ENCODE measurements at places on chromosomes 1 and 21.

DNA sequence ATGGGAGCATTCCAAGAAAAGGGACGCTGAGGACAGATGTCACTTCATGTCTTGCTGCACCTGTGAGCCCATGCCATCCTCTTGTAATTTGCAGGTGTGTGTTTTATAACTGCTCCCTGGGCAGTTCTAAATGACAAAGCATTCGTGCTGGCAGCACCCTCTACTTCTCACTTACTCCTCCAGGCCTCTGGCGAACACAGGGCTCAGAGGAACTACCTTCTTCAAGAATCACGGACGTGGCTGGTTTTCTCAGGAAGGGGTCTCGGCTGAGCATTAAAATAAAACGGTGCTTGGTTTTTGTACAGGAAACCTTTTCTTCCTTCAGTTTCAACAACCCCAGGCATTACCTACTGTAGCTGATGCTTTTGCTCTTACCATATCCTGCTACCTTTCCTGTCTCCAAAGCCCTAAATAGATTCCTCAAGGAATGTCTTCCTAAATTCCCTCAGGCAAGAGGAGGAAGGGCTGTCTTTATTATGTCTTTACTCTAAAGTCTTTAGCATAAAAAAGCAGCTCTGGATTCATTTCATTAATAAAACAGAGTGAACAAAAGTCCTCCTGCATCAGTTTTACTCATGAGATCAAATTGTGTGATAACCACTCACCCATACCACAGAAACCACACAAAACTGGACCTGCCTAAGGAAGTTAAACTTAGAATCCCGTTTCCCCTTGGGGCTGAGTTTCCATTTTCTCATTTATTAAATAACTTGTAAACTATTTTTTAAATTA lies 79.0 kb upstream of the MAP10 start:
- DNase-seq: no peak

- no peak for DNase-seq
Observed at GRCh38 chr1:8374356-8374755, 56.4 kb downstream of the SLC45A1 start.

- DNase-seq: no peak
Observed at GRCh38 chr1:5165762-5166161, 511.4 kb downstream of the AJAP1 start.

DNA sequence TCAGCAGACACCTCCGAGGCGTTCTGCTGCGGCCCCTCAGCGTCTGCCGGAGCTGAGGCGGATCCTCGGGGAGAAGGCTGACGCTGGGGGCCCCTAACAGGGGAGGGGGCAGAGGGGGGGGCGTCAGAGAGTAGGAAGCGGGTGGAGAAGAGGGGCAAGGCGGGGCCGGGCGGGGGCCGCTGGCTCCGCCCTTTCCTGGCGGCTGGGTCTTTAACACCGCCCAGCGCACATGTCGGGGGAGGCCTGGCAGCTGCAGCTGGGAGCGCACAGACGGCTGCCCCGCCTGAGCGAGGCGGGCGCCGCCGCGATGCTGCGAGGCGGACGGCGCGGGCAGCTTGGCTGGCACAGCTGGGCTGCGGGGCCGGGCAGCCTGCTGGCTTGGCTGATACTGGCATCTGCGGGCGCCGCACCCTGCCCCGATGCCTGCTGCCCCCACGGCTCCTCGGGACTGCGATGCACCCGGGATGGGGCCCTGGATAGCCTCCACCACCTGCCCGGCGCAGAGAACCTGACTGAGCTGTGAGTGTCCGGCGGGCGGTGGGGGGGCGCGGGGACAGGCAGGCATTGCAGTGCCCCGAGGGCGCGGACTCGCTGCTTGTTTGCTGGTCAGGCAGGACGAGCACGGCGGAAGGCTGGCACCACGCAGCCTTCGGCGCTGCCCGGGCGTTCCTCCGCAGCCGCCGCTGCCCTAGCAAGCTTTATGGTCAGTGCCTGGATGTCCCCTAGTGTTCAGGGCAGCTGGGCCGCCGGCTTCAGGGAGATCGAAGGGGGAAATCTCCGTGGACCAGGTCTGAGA lies at the start of gene NTRK1:
Gene NTRK1 (plus strand): TSS at position 238 of the 796 bp plus-strand sequence. CDS start 70 bp downstream, at position 308.
- no peak for DNase-seq

- DNase-seq: no peak
Observed at GRCh38 chr1:221602830-221603229, 139.1 kb downstream of the DUSP10 start.

DNA sequence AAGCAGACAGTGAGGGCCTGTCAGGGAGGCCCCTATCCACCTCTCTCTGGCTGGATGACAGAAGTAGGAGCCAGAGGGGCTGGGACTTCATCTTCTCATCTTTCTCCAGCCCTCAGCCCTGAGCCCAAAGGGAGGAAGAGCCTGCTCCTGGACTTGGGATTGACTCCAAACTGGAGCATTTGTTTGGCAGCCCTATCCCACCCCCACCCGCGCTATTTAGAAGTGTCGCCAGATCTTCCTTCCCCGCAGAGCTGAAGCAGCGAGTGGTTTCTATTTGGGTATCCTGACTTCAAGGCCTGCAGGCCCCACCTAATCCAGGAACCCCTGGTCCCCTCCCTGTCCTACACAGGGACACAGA lies 9.6 kb downstream of the NES start:
- DNase-seq: no peak

GRCh38 chr1:58038574-58038973 lies 508.0 kb downstream of the OMA1 start:
- DNase-seq: no peak

- DNase-seq: no peak
Observed at GRCh38 chr21:42364304-42364865, 1.9 kb downstream of the TFF1 start.

DNA sequence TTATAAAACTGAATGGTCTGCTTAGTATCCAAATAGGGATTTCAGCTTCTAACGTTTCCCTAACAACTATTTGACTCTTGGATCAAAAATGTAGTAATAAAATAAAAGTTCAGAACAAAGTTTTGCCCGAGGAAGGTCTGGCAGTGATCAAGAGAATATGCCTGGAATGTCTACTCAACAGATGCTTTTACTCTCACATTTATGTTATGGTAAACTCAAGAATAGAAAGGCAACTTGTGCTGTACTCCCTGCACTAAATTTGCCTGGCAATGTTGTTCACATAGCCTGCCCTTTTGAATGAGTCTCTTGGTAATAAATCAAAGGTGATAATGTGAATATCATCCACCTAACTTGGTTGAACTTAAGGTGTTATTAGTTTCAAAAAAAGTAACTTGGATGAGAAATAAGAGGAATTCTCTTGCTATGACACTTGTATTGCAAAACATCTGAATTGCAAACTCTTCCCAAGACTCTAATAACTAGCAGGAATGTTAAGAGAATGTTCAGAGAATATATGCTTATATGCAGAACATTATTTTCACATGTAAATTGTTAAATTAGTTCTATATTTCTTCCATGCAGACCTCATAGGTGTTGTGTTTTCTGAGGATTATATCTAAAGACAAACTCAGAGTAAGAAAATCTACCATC lies 215.8 kb downstream of the COL24A1 start:
- no peak for DNase-seq

Data from GOT3 (cell line).